ENCODE measurements at places on chromosomes 1 and 21.
A peak's percentile ranks its signal among the peaks of the same experiment; 100 is the strongest.

- DNase-seq, result no peak
Observed at GRCh38 chr1:214455479-214455878, 95.9 kb downstream of the PTPN14 start.

- no peak for DNase-seq
Observed at GRCh38 chr1:93419344-93419743, 28.6 kb upstream of the FNBP1L start.

- DNase-seq, result peak; percentile 32
Observed at GRCh38 chr1:40161888-40162397, 756 bp downstream of the RLF start.

GRCh38 chr1:117147341-117147831 lies 25.8 kb upstream of the TRIM45 start:
- no peak for DNase-seq

DNA sequence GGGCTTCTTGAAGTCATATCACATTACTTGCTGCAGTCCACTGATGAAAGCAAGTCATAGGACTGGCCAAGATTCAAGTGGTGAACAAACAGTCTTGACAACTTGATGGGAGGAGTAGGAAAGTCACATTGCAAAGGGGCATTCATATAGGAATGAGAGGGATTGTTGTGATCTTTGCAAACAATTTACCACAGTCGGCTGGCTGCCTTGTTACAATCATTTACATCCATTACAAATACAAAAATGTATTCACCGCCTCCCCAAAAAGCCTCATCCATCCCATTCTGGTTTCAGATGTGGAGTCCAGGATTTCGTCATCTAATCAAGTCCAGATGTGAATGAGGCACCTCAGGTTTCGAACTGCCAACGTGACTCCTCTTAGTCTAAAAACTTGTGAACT lies 26.8 kb downstream of the GORAB start:
- no peak for DNase-seq

GRCh38 chr1:218624052-218624451 lies 278.9 kb downstream of the TGFB2 start:
- DNase-seq, result no peak

DNA sequence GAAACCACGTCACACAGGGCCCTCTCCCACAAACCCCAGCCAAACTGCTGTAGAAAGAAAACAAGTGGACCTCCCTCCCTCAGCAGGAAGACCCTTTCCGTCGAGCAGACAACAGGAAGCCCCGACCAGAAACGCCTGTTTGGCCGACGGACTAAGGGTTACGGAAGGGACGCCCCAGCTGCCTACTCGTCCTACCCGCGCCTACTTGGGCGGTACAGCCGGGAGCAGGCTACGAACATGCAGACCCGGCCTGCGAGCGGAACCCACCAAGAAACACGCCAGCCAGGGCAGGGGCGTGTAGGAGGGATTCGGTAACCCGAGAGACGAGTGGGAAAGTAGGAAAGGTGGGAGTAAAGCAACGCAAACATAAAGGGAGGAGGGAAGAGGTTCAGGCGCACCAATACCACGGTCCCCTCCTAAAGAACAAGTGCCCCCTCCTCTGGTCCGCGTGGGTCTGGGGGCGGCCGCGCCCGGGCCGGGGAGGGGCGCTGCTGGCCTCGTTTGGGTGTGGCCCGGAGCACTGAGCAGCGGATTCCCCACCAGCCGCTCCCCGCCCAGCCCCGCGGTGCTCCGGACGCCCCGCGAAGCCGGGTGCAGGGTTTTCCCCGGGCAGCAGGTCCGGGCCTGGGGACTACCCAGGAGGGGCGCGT lies 450 bp downstream of the S100A10 start:
- no peak for DNase-seq

GRCh38 chr1:4654764-4655673 lies 610 bp downstream of the AJAP1 start:
- no peak for DNase-seq

DNA sequence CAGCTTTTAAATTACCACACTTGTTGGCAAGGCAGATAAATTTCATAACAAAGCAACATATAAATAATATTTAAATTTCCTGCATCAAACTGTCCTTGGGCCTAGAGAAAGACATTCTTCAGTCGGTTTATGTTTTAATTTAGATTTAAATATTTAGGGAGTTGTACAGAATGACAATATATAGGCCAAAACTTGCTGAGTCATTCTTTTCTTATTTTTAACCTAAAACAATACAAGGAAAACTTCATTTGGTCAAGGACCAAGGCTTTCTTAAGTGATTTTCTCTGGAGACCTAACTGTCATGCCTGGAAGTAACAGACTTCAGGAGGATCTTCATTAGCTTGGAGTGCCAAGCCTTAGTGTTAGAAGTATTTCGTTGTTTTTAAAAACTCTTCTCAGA lies 5.6 kb downstream of the MAP10 start:
- no peak for DNase-seq

GRCh38 chr1:110726755-110727154 lies 52.0 kb upstream of the KCNA3 start:
- no peak for DNase-seq

- DNase-seq, result no peak
Observed at GRCh38 chr1:155022927-155023236, 10.7 kb downstream of the DCST2 start.

GRCh38 chr1:202812176-202813026 lies 1.6 kb downstream of the PCAT6 start:
- no peak for DNase-seq

DNA sequence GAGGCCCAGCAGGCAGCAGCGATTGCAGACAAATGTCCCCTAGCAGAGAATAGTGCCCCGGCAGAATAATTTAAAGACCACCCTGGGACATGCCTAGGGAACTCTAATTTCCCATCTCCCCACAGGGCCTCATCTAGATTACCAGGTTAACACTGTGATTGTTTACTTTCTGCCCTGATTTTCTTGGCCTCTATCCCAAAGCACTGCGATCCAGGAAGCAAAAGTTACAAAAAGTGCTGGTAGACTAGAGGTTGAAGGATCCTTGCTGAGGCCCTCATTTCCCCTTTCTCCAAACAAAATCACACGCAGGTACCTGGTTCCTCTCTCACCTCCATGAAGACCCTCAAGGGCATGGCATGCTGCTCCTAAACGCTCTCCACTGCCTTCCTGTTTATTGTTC lies 229.7 kb downstream of the C1orf94 start:
- no peak for DNase-seq

GRCh38 chr1:197017558-197018146 lies 40.3 kb downstream of the CFHR5 start:
- DNase-seq, result no peak

DNA sequence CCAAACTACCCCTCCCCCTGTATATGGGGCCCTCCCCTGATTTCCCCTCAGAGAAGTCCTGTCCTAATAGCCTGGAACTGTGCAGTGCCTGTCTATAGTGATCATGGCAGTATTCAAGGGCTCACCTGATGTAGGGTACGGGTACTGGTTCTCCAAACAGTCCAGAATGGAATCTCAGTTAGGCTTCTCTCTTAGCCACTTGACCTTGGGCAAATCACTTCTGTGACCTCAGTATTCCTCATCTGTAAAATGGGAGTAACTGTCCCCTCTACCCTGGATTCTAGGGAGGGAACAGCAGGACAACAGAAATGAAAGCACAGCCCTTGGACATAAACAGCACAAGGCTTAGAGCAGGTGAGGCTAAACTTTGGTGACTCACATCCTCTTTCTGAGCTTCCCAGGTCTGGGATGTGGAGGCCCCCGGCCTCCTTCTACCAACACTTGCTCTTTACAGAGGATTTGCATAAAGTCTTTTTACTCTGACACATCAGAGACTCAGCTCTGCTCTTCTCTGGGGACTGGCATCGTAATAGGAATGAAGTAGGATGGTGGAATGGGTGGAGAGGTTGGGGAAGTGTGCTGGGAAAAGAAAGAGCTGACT lies 20.0 kb upstream of the PDZK1IP1 start:
- DNase-seq, result no peak

DNA sequence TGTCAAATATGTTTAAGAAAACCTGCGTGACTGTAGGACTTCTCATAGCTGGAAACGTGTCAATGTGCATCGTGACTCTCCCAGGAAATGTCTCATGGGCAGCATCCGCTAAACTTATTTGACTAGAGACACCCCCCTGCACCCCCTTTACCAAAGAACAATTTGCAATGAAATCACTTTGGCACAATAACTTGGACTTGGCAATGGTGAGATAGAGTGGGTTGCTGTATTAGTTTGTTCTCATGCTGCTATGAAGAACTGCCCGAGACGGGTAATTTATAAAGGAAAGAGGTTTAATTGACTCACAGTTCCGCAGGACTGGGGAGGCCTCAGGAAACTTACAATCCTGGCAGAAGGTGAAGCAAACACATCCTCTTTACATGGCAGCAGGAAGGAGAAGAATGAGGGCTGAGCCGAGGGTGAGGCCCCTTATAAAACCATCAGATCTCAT lies 13.8 kb downstream of the CLDN14 start:
- no peak for DNase-seq

GRCh38 chr1:185862235-185862634 lies 128.0 kb downstream of the HMCN1 start:
- no peak for DNase-seq

DNA sequence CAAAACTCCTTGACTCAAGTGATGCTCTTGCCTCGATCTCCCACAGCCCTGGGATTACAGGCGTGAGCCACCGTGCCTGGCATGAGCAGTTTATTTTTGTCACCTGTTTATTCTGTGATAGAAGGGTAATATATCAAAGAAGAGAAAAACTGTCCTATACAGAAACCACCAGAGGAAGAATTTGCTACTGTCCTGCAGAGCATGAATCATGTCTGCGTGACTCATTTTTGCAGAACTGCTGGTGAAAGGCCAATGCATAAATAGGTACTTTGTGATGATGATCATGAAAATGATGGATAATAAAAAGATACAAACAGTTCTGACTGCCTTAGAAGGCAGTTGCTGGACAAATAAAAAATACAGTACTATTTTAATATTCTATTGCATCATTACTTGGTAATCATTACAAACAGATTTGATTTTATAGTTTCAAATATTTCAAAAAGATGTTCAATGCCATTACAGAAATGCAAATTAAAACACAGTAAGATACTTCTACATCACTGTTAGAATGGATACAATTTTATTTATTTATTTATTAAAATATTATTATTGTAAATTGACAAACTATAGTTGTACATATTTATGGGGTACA lies 26.5 kb downstream of the RIPPLY3 start:
- DNase-seq, result no peak

GRCh38 chr1:109773900-109774485 lies 10.3 kb upstream of the EPS8L3 start:
- no peak for DNase-seq

GRCh38 chr1:57420981-57421785 lies 2.7 kb downstream of the DAB1 start:
- no peak for DNase-seq

GRCh38 chr1:175735144-175735543 lies 8.3 kb downstream of the TNR start:
- no peak for DNase-seq

DNA sequence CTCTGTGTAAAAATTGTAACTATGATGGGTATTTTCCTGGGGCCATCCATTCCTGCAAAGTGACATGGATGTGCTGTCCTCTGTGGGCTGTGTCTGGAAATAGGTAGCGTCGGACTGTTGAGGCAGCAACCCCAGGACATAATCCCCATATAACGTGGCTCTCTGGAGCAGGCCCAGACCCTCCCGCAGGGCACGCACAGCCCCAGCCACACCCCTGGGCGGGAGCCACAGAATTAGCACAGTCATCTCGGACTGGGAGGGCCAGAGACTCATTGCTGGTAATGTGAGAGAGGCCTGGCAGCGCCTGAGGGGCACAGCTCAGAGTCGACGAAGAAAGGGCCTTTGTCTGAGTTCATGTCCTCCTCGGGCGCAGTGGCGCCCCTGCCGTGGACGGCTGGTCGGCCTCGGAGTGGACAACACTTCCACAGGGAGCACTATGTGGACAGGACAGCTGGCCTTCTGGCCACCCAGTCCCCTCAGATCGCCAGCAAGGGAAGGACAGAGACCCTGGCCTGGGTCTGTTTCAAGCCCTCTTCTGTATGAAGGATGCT lies 20.1 kb downstream of the SIM2 start:
- DNase-seq, result no peak

DNA sequence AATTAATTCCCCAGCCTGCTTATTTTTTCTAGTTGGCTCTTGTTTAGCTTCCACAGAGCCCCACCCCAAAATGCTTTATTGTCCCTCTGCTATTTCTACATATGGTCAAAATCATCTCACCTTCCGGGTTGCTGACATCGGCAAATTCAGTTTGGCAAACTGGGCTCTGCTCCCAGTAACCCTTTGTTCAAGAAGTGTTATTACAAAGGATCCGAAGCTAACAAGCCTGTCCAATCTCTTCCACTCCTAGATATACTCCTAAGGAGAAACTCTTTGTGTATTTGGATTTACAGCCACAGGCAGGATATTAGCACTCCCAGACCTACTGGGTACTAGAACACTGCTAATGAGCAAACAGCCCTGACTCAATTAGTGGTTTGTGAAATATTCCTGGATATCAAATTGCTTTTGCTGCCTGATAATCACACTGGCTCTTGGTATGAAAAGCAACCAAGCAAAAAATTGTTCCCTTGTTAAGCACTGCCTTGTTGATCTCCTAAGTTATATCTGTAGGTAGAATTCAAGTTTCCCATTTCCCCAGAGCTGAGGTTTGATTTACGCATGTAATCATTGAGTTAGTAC lies 4.0 kb downstream of the JUN start:
- peak; percentile 69 for DNase-seq

DNA sequence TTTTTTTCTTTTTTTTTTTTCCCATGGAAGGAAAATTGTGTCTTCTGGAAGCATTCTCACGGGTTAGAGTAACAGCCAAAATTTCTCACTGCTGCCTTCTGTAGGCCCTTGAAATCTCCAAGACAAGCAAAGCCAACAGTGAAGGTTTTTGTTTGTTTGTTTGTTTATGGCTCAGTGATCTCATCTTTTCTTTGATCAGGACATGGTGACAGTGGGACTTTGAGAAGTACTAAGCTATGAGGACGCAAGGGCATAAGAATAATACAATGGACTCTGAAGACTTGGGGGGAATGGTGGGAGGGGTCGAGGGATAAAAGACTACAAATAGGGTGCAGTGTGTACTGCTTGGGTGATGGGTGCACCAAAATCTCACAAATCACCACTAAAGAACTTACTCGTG lies 419.4 kb downstream of the PTPRC start:
- no peak for DNase-seq

GRCh38 chr1:20376880-20377494 lies 86.3 kb downstream of the VWA5B1 start:
- DNase-seq, result no peak

- peak; percentile 66 for DNase-seq
Observed at GRCh38 chr1:209805875-209806760, at the start of gene IRF6. Gene IRF6 (minus strand): TSS chr1:209806142. CDS start chr1:209801413, 4,729 bp downstream.

- no peak for DNase-seq
Observed at GRCh38 chr21:45949928-45950739, 31.4 kb upstream of the COL6A1 start.

GRCh38 chr21:45295576-45296365 lies 8.1 kb upstream of the POFUT2 start:
- DNase-seq, result no peak

- DNase-seq, result no peak
Observed at GRCh38 chr1:72827278-72827677, 544.9 kb upstream of the NEGR1 start.
